ENCODE measurements at places on chromosomes 5 and 9. TPM values are rescaled to one million over a fixed set of nuclear protein-coding genes. Genes with fewer than 3 reads are reported as not detected.

The ZDHHC11B gene
- not detected for total RNA-seq

The GDF9 gene
- total RNA-seq: 0.26 TPM

DNA sequence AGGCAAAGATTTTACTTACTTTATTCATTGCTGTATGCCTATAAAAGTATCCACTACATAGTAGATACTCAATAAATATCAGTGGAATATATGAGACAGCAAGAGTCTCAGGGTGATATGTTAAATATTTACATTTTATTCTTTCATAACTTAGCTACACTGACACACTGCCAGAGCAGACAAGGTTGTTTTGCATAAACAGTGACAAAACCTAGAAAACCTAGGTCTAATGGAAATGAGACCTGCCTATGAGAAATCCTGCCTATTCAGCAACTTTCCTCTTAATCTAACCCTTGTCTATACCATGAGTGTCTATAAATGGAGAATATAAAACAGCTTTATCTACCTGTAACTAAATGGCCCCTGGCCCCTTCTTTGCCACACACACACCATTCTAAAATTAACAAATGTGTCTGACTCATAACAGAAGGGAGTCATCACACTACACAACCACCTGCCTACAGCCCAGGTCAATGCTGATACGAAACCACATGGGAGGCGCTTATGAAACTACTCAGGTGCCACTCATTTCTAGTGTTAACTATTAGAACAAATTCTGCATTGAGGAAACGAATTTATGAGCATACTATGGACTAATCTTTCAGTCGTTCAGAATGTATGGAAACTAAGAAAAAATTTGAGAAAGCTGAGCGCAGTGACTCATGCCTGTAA is 60.3 kb downstream of the UBAP2 start:
- peak; percentile 63 for DNase-seq

The PCDHA6 gene
- not detected for total RNA-seq

DNA sequence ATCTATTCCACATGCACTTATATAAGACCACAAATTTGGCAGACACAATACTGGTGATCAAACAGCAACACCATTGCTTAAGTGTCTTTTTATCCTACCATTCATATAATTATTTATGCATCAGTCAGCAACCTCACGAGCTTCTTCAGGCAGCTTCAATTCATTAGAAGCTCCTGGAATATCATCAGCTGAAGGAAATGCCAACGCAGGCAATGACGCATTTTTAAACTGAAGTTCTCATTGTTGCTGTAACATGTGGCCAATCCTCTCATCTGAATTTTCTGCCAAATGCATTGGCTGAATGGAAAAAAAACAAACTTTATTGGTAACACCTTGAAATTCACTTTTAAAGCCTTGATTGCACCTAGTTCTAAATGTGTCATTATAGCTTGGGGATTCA is 376.4 kb upstream of the RGMB start:
- DNase-seq: no peak

- no peak for DNase-seq
Observed at GRCh38 chr9:2248768-2249265, 233.7 kb downstream of the SMARCA2 start.

DNA sequence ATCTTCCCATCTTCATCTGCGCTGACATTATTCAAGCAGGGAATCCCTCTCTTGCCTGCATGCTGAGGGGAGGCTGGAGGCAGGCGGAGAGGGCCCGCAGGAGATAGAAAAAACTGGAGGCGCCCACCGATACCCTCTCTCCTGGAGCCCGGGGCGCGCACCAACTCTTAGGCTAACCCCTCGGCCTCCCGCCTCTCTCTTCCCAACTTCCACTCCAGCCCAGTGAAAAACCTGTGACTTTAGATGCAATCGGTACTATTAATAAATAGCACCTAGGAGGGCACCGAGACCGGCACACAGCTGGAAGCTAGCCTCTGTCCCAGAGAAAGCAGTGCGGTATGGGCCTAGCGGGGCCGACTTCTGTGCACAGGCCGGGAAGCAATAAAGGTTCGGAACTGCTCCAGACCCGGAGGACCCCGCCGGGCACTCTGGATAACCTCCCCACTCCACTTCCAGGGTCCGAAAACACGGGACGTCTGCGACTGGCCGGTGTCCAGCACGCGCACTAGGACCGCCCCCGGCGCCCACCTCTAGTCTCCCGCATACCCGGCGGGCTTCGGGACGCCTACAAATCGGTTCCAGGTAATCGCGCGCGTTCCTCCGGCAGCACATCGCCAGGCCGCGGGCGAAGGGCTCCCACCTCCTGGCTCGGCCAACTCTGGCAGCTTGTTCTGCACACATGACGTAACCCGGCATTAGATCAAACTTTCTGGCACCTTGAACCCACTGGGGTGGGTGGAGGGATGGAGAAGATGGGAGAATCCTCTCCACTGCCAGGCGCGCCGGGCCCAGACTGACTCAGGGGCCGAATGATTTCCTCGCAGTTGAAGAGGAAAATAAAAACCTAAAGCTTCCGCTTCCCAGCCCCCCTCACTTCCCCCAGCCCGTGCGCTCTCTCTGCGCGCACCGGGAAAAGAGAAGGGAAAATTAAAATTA is 1.4 kb downstream of the EFNA5 start:
- DNase-seq: no peak

GRCh38 chr5:123294544-123294943 is 128.7 kb downstream of the CEP120 start:
- DNase-seq: no peak

- no peak for DNase-seq
Observed at GRCh38 chr5:152462021-152462721, 57.1 kb upstream of the NMUR2 start.

The NOXA1 gene
- total RNA-seq: 0.30 TPM

DNA sequence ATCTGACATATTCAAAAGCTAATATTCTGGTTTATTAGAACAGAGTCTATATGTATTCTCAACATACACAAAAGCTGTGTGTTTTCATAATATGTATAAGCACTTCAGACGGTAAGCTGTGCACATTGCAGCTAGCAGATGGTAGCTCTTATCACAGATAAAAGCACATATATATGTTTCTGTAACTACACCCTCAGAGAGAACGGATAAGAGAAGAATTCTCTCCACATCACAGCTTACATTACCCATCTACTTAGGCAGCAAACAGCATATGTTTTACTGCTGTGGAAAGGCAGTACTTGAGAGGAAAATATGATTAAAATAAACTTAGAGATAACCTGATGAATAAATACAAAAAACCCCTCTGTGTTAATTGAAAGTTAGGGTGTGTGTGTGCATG is 450.9 kb upstream of the ZNF608 start:
- no peak for DNase-seq

DNA sequence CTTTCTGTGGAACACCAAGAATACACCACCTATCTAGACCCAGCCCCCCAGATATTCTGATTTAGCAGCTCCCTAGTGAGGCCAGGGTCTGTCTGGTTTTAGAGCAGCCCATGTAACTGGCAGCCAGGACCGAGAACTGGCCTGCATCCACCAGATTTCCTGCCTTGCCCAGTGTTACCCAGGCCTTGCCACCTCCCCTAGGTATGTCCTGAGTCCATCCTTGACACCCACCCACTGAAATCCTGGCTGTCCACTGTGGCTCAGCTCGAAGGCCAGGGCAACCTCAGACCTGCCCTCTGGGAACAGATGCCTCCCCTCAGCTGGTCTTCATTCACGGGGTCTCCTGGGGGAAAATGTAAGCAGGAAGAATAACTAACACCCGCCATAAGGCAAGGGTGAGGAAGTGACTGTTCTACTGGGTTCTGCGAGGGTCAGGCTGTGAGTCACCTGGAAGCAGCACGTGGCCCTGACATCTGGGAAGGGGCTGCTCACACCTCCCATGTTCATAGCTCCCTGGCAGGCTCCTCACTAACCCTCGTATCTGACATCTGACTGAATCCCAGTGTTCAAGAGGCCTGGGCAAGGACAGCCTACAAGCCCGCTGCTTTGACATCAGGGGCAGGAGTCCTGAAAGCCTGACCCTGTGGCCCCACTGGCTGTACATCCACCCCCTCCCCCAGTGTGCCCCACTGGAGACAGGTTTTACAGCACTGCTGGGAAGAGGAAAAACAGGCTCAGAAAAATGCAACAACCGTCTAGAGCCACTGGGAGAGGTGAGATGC is 72.7 kb downstream of the SEMA4D start:
- no peak for DNase-seq

Data from activated CD8-positive, alpha-beta memory T cell treated with anti-CD3 and anti-CD28 coated beads, Interleukin-2, amount 10 ng/mL, durations not matched to agents 7 days and 5 days (primary cell).